ENCODE measurements at places on chromosomes 11 and 22.
A peak's percentile ranks its signal among the peaks of the same experiment; 100 is the strongest.

DNA sequence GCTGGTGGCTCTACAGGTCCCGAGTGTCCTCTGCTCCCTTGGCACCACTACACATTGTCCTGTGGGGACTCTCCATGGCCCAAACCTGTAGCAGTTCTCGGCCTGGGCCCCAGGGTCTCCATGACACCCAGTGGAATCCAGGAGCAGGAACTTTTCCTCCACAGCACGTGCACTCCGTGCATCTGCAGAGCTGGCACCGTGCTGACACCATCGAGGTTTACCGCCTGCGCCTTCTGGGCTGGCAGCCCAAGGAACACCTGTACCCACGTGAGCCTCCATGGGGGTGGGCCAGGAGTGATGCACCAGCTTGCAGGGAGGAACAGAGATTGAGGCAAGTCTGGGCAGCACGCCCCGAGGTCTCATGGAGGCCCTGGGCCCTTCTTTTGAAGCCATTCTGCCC, 25.2 kb downstream of the TSPAN32 start:
- DNase-seq: no peak

DNA sequence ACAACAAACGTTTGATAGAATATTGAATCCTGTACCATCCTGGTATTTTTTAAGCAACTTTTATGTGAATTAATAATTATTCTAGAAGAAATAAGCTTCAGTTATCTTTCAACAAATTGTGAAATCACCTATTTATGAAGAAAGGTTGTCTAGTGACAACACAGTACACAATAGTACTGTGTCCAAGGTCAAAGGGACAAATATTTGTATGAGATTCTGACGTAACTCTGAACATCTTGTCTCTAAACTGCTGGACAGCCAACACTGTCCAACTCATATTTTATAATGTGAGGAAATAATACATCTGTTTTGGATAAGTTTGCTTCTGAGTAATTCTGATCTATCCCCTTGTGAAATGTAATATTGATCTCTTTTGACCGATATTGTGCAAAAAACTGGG, 18.9 kb downstream of the CASP5 start:
- no peak for DNase-seq

DNA sequence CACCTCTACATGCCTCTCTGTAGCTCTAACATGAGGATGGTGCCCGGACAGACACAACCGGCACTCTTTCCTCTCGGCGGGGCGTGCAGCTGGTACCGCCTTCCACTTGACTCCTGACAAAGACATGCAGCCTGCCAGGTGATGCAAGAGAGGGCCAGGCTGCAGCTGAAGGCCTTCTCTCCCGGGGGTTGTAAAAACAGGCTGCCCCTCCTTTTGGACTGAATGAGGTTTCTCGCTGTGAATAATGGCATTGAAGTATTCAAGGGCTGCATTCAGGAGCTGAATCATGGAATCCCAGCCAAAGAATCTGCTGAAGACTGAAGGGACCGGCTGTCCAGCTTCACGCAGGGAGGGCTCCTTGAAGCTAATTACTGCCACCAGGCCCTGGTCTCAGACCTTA, 110.9 kb downstream of the GALNT18 start:
- peak; percentile 97 for DNase-seq

DNA sequence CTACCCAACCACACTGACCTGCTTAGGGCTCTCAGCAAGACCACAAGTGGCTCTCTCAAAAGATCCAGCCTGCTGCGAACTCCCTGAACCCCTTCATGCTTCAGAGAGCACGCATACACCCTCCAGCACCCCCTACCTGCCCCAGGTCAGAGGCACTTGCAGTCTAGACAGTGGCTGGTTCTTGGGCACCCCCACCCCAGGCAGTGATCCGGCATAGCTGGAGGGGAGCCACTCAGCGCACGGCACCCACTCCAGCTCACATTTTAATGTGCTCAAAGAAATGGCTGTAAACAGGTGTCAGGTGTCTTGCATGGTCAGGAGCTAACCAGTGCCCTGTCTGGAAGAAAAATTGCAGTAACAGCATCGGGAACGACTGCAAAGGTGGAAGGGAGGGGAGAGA, 140.8 kb downstream of the PKNOX2 start:
- DNase-seq: peak; percentile 51

GRCh38 chr11:83540728-83541127, 254.6 kb upstream of the CCDC90B start:
- DNase-seq: no peak

DNA sequence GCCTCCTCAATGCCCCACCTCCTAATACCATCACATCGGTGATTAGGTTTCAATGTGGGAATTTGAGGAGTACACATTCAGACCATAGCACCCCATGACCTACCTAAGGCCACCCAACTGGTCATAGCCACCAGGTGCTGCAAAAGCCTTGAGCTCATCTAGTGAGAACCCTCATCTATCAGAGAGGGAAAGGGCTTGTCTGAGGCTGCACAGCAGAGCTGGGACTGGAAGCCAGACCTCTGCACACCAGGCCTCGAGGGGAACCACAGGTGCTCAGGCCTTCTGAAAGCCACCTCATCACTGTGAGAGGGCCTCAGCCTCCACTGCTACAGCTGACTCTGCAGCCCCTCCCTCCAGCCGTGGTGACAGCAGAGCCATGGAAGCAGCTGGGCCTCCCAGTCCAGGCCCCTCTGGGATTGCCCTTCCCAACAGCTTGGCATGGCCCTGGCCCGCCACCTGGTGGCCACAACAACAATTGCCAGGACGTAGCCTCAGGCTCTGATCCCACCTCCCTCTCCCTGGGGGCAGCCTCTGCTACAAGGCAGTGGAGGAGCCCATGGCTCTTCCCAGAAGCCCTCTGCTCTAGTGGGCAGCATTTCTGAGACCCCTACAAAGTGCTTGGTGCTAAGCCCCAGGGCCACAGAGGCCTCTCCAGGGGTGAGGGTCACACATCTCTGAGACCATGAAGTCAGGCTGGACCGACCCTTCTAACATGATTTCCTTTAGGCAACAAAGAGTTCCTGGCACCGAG, 41.0 kb upstream of the PRDM11 start:
- peak; percentile 87 for DNase-seq

GRCh38 chr11:107473792-107474191, 16.2 kb upstream of the CWF19L2 start:
- no peak for DNase-seq

- DNase-seq: no peak
Observed at GRCh38 chr11:95149651-95150364, 60.2 kb downstream of the ENDOD1 start.

DNA sequence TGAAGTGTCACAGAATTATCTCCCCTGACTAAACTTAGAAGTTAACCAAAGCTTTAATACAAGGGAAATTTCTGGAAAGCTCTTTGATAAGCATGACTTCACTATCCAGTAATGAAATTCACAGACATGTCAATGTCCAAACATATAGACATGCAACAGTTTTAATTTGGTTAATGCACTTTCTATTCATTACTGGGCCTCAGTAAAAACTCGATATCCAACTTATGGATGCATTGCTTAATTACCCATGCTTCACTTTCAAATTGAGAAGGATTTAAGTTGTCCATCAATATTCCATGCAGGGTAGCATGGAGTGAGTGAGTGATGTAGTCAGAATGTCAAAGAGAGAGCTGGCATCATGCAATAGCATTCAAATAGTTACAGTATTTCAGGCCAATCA, 197.5 kb downstream of the CADM1 start:
- no peak for DNase-seq

- DNase-seq: no peak
Observed at GRCh38 chr22:34096770-34097169, 176.5 kb upstream of the LARGE1 start.

GRCh38 chr11:110891411-110891810, 179.2 kb upstream of the ARHGAP20 start:
- no peak for DNase-seq

Measured in NCI-H345 (cell line).